Tracheal epithelial cell (primary cell): ENCODE measurements at places on chromosomes 16 and 17. TPM values are rescaled to one million over a fixed set of nuclear protein-coding genes. Genes with fewer than 3 reads are reported as not detected.

The ST6GALNAC1 gene
- total RNA-seq = 0.96 and 4.5 TPM in 2 replicates

The TRIM47 gene
- total RNA-seq = 16.2 and 46.3 TPM in 2 replicates

The MLYCD gene
- total RNA-seq = 2.2 and 3.0 TPM in 2 replicates

The GAS2L2 gene
- total RNA-seq = 0.24 TPM in 1 of 2 replicates, not detected in the other

The SLC5A10 gene
- under 0.01 TPM in 1 of 2 replicates, not detected in the other for total RNA-seq

The MBTPS1 gene
- 58.6 and 63.3 TPM in 2 replicates for total RNA-seq

The FBXL16 gene
- total RNA-seq = 0.21 and 0.72 TPM in 2 replicates

The ADAMTS18 gene
- total RNA-seq = under 0.01 TPM in 1 of 2 replicates, not detected in the other

The HCRT gene
- not detected in 2 replicates for total RNA-seq

The DLX3 gene
- under 0.01 TPM in 1 of 2 replicates, not detected in the other for total RNA-seq

The SMYD4 gene
- 7.0 and 9.4 TPM in 2 replicates for total RNA-seq

The SLFN14 gene
- not detected in 2 replicates for total RNA-seq

The CCDC154 gene
- total RNA-seq = 0.24 and 0.43 TPM in 2 replicates

The CCL18 gene
- total RNA-seq = not detected in 2 replicates
